ENCODE measurements at places on chromosomes 3 and 15.
A peak's percentile ranks its signal among the peaks of the same experiment; 100 is the strongest.

DNA sequence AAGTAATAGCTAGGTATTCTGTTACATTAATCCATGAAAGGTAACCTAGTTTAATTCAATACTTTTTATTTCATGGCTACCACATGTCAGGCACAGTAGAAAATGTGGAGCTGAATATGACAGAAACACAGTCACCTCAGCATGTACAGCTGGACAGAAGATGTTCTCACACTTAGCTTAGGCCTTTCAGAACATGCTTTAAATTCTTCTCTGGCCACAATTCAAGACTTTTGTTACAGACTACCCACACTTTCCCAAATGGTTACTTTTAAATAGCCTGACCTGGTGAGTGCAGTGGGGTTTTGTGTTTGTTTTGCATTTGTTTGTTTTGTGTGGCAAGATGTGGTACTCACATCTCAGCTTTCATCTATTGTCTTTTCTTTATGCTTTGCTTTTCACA is 1079.5 kb downstream of the IGSF11 start:
- DNase-seq, result peak; percentile 56

DNA sequence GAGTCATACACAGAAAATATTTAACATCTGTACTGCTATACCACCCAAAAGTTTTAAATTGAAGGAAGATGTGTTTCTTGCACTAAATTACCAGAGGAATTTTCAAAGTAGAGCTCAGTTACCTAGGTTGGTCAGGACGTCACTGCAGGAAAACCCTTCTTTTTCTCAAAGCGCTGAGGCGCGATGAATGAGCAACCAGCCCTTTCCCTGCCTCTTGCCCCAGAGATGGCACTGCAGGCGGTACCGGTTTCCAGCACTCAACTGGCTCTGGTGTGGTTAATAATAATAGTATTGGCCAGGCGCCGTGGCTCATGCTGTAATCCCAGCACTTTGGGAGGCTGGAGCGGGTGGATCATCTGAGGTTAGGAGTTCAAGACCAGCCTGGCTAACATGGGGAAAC is 49.3 kb downstream of the HES1 start:
- peak; percentile 89 for DNase-seq

- no peak for DNase-seq
Observed at GRCh38 chr3:24937228-24937627, 442.6 kb upstream of the THRB start.

- no peak for DNase-seq
Observed at GRCh38 chr3:30658328-30659052, 52.1 kb downstream of the TGFBR2 start.

DNA sequence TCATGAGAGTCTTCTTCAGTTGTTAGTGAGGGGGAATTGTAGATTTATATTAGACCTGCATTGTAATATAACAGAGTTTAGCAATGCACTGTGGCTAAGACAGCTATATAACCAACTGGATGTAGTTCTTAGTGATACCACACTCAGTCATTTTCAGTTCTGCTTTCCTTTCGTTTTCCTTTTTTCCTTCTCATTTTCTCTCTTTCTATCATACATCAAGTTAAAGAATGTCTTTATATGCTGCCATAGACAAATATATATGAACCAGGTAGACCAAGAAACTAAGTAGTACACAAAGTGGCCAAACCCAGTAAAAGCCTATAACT is 43.7 kb upstream of the CD47 start:
- no peak for DNase-seq
